Right cardiac atrium (tissue), 5 donors: ENCODE measurements at places on chromosomes 7 and 10. TPM values are rescaled to one million over a fixed set of nuclear protein-coding genes. Genes with fewer than 3 reads are reported as not detected.

PNLIP gene
- polyA plus RNA-seq: not detected

PLEKHA1 gene
- 15.7 TPM for polyA plus RNA-seq

CCDC172 gene
- not detected for polyA plus RNA-seq

NKX1-2 gene
- not detected for polyA plus RNA-seq

CDC14C gene
- polyA plus RNA-seq: not detected
